Activated T-helper 17 cell treated with anti-CD3 and anti-CD28 coated beads, Interleukin-2, amount 50 U/mL, for 72 hours (primary cell): ENCODE measurements at places on chromosomes 12 and 14.

GRCh38 chr12:88994537-88994936 lies 357.8 kb downstream of the DUSP6 start:
- no peak for ATAC-seq

GRCh38 chr12:1184402-1184801 lies 193.4 kb downstream of the ERC1 start:
- no peak for ATAC-seq

DNA sequence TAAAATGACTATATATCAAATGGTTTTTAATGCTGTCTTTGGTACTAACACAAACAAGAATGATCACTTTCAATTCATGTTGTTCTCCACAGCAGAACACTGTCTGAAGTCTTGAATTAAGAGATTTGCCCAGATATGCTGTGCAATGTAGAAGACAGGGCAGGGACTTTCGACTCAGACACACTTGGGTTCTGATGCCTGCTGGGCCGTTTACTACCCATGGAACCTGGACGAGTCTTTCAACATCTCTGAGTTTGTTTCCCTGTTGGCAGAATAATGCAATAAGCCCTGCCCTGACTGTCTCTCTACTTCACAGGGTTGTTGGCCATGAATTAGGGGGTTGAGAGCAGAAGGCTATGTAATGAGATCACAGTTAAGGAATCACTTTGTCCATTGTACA lies 162.6 kb upstream of the TMPO start:
- peak; percentile 60 for ATAC-seq

- no peak for ATAC-seq
Observed at GRCh38 chr14:50964683-50965390, 20.6 kb upstream of the PYGL start.

DNA sequence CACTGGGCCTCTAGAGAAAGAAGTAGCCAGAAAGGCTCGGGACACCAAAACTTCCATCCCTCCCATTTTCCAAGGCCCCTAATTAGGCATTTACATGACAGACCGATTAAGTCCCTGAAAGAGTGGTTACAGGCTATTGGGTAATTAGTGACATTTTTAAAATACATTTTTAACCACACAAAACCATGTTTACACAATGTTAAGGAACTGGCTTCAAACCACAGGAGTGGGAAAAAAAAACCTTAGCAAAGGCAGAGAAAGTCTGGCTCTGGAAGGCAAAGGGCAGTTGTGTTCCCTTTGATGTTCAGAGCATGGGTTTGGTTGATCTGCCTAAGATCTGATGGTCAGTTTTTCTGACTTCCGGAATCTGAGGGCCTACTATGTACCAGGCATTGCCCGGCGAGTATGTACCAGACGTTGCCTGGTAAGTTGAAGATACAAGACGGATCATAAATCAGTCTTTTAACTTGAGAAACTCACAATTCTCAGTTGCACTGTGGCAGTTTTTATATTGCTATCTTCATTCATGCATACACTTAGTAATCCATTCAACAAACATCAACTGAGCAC lies 576.5 kb downstream of the MED13L start:
- ATAC-seq, result no peak

- ATAC-seq, result no peak
Observed at GRCh38 chr12:92404259-92404894, 258.7 kb upstream of the BTG1 start.

- no peak for ATAC-seq
Observed at GRCh38 chr14:91185721-91186120, 58.8 kb downstream of the GPR68 start.

DNA sequence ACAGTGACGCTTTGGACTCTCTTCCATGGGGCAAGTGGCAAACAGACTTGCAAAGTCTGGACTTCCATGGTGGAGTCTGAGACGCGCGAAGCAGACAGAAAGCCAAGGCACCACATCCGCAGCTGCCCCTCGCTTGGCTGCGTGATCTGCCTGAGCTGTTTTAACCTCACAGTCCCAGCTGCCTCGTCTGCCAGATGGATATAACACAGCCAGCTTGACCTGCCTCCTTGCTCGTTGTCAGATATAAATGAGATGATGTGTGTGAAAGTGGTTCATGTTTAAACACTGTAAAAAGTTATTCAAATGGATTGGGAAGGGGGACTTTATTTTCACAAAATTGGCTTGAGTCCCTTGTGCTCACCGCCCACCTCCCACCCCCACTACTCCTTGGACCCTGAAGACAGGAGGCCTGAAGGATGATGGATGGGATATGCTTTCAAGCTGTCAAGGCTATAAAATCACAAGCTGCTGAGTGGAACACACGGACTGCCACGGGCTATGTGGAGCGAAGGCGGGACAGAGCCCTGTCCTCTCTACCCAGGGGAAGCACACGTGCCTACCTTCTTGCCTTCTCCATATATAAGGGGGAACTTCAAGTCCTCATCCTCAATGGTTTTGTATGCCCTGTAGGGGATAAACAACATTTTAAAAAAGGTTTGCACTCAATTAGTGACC lies 226.9 kb downstream of the MON2 start:
- no peak for ATAC-seq

- no peak for ATAC-seq
Observed at GRCh38 chr14:72165229-72165698, 233.0 kb downstream of the RGS6 start.

DNA sequence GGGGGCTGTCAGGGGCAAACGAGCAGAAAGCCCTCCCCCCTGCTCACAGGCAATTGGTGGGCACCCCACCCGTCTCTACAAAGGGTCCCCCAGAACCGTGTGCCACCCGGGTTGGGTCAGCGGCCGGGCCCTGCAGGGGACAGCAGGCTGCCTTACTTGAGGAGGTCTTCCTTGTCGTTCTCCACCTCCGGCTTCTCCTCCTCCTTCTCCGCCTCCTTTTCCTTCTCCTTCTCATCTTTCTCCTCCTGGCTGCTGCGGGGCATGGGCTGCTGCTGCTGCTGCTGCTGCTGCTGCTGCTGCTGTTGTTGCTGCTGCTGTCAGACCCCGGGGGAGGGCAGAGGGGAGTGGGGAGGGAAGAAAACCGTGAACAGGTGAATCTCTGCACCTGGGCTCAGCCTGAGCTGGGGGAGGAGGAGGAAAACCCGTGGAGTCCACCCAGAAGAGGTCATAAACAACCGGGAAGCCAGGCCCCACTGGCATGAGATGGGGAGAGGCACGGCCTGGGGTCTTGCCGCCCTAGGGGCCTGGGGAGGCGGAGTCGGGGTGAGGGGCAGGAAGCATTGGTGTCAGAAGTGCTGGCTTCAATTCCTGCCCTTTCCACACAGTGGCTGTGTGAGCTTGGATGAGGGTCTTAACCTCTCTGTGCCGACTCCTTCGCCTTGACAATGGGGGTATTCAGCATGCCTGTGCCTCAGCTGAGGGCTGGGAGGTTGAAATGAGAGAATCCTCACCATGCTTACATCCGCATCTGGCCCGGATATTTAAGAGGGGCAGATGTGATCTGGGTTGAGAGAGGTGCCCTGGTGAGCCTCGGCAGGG lies 107.6 kb downstream of the RFLNA start:
- no peak for ATAC-seq

DNA sequence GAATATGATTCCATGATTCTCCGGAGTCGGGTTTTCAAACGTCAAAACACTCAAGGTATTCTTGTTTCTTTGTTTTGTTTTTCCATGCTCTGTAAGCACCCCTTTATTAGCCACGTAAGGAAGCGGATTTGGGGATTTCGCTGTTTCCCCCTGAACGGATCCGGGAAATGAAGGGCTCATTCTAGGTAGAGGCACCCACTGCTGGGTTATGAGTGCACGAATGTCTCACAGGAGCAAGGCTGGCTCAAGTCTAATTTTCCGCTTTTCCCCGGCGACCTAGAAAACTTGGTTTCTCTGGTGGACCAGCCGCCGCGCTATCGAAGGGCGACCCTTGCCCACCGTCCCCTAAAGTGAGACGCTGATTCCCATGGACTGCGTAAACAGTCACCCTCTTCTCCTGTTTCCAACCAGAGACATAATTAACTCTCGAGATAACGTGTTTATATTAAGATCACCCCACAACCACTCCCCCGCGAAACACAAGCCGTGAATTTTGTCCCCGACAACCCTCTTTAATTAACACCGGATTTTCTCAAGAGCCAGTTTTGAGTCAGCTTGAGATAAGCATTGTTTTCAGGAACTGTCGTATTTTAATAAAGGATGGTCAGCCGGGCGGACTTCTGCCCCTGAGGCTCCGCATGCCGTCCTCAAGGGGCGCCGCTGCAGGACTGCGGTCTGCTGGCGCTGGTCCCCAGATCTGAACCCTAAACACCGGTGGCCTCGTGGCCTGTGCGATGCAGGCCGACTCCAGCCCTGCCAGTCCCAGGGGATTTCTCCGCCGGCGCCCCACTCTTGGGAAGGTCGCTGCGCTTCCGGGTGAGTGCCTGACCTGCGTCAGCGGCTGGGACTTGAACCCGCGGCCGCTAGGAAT lies 515 bp upstream of the ABCC9 start:
- ATAC-seq, result peak; percentile 11

DNA sequence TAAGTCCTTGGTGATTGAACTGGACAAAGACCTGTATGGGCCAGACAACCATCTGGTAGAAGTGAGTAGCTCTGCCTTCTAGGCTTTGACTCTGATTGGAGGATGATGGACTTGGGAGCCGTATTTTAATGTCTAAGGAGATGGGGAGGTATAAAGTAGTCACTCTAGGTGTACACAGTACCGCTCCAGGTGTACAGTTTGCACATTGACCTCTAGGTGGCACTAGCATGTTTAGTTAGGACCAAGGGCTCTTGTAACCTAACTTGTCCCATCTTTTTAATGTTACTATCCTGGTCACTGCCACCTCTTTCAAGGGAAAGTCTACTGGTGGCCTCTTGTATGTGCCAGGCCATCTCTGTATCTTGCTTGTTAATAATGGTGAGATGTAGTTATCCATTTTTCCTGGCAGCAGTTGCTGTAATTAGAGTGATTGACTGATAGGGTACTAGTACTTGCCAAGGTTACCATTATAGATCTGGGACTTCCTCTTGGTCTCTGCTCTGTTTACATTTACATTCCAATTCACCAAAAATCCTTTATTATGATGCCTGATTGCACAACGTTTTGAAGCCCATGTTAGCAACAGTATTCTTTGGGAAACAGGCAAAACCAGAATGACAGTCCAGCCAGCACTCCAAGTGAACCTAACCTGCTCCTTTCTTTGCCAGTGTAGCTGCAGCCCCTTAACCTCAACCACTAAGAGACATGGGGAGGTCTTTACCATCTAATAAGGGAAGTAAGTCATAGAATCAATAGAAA lies 3.6 kb downstream of the SMARCD1 start:
- peak; percentile 54 for ATAC-seq

DNA sequence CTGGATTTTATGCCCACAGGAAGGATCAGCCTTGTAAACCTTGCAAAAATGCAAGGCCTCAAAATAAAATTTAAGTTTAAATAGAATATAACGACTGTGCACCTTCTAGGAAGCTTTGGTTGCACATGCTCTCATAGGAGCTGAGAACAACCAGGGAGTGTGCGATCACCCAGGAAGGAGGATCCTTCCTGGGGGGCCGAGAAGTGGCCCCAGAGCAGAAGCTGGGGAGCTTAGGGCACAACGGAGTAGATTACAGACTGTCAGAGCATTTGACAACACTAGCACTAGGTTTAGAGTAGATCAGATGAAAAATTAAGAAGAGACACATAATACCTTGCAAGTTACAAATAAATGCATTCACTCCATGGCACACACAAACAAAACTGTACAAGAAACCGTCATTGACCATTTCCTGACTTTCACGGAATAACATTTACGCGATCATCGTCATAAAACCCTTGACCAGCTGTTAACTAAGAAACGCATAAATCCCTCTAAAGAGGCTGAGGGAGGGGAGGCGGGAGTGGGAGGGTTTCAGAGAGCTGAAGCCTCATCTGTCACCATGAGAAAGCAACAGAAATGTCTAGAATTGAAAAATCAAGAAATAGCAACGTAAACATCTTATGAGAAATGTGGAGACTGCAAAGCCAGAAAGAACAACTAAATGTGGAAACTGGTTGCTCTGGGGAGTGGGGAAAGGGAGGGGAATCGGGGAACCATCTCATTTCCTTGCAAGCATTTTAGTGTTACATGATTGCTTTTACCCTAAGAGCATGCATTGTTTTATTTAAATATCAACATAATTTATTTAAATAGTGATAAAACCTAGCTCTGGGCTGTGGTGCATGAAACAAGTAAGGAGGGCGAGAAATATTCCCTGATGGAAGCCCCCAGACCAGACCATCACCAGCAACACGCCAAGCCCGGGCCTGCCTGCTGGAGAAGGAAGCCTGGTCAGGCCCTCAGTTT lies 13.1 kb upstream of the CCDC85C start:
- no peak for ATAC-seq

DNA sequence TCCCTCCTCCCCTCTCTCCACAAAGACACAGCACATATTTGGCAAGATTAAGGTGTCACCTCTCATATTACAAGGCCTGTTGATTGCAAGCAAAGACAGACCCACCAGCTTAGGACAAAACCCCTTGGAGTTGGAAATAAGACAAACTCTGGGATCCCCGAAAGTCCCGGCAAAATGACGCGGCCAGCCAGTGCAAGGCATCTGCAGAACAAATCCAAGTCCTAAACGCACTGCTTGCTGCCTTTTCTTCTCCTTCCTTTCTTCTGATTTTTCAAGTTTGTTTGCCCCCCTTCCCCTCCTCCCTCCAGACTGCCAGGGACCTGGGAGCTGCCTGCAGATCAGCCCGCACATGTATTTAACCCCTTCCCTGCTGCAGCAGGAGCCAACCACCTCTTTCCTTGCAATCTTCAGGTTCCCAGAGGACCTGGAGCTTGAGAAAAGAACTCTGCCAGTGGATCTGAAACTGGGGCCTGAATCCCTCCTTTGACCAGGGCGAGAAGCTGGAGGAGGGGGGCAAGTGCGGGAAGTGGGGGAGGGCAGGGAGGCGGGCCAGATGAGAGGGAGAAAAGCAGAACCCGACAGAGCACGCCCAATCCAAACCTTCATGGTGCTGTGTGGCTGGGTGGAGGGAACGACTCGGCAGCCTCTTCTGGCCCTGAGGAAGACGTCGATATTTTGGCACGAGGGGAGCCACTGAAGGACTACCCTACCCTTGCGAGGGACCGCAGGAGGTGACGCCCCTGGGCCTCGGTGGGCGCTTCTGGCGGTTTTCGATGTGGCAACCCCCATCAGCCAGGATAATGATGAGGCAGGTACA lies 2.0 kb upstream of the NTF3 start:
- ATAC-seq, result no peak

GRCh38 chr12:77406219-77406905 lies 341.0 kb upstream of the E2F7 start:
- ATAC-seq, result no peak

DNA sequence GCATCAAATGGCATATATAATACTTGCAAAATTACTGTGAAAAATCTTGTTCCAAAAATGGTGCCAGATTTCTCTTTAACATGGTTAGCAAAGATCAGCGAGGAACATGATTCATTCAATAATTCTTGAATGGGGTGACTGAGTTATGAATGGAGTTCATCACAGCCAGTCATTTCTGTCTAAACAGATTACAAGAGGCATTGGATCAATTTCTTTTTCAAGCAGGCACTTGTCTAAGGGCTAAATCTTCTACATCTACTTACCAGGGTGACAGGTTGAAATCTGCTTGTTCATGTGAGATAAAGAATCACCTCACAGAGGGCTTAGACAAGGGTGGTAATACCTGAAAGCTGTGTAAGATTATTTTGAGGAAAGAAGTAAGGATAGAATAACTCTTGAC lies 247.7 kb downstream of the ATP23 start:
- no peak for ATAC-seq

- peak; percentile 78 for ATAC-seq
Observed at GRCh38 chr12:127108360-127109215, 1158.4 kb upstream of the TMEM132C start.

- no peak for ATAC-seq
Observed at GRCh38 chr12:31234053-31234840, 91.7 kb downstream of the SINHCAF start.
